Activated CD4-positive, alpha-beta T cell treated with anti-CD3 and anti-CD28 coated beads for 24 hours (primary cell): ENCODE measurements at places on chromosomes 1 and 21.

DNA sequence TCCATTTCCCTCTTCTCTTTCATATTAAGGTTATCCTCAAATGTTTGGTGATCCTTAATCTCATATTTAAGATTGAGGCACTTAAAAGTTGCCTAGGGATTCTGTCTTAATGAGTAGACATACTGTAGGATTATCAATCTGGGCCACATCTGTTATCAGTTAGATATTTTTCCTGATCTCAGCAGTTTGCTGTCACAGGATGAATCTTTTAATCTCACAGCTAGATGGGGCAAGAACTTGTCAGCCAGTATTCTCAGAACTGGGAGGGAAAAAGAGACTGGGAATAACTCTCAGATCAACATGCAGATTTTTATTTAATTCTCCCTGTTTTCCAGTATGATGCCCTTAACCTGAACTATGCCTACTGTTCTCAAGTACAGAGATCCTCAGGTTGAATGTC lies 14.0 kb downstream of the ZNF644 start:
- DNase-seq: no peak

GRCh38 chr1:170692866-170693575 lies 29.1 kb downstream of the PRRX1 start:
- no peak for DNase-seq

DNA sequence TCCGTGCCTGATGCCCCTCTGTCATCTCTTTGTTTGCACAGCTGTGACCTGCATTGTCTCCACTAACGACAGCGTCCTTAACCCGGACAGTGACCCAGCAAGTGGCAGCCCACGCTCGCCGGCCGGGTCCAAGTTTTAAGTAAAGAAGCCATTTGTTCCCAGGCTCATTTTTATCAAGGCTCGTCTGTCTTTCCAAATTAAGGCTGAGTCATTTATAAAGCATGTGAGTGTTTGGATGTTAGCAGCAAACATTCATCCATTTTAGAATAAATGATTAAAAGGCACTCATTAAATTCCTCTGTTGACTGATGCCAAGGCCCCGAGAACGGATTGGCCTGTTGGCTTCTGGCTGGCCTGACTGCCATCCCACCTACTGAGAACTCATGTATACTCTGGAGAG lies 514.5 kb downstream of the NPHP4 start:
- no peak for DNase-seq

- no peak for DNase-seq
Measured at GRCh38 chr1:89356658-89357400, 7.0 kb upstream of the GBP6 start.

DNA sequence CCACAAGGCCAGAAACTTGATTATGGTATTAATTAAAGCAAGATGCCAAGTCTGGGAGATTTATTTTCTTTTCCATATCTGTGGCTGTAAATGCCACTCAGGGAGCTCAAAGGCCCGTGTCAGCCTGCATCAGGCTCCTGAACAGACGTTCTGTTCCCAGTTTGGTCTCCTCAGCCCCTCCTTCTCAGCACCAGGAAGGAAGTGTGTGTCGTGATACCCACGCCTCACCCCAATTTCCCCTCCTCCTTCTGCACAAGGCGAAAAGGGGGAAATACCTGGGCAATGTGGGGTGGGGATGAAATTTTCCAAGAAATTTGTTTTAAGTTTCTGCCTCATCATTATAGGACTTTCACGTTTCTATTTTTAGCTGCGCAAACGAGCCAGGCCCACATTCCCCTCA lies 112.0 kb downstream of the SYF2 start:
- DNase-seq: no peak

GRCh38 chr1:9246841-9247785 lies 12.5 kb downstream of the H6PD start:
- DNase-seq: no peak

GRCh38 chr1:183879494-183879893 lies 74.6 kb downstream of the RGL1 start:
- DNase-seq: no peak

DNA sequence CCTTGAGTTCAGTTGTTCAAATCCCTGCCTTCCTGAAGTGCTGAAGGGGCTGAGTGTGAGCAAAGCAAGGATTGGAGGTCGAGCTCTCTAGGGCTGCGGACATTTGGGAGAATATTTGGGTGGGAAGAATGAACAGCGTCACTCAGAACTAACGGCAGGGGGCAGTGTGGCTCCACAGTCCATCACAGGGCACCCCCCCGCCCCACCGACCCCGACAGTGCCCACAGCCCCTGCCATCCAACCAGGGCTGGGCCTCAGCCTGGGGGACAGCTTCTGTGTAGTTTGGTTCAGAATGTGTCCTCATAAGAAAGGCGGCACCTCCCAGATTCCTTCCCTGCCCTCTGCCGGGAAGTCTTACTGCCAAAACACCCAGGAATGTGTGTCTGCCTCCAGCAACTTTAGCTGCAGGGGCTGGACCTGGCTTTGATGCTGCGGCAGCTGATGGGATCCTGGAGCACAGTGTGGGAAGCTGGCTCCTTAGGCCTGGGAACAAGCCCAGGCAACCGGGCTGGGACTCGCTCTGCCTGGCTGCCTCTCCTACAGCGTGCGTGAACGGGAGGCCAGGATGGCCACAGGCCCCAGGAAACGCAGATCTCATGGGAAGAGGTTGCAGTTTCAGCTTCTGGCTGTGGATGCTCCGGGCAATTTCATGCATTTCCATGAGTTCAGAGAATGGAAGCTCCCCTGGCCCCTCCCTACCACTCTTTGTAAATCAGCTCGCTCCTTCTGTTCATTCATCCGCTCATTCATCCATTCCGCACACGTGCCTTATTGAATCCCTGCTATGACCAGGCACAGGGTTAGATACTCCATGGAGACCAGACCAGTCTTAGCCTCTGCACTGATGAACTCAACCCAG lies 104.9 kb upstream of the TMPRSS2 start:
- no peak for DNase-seq

DNA sequence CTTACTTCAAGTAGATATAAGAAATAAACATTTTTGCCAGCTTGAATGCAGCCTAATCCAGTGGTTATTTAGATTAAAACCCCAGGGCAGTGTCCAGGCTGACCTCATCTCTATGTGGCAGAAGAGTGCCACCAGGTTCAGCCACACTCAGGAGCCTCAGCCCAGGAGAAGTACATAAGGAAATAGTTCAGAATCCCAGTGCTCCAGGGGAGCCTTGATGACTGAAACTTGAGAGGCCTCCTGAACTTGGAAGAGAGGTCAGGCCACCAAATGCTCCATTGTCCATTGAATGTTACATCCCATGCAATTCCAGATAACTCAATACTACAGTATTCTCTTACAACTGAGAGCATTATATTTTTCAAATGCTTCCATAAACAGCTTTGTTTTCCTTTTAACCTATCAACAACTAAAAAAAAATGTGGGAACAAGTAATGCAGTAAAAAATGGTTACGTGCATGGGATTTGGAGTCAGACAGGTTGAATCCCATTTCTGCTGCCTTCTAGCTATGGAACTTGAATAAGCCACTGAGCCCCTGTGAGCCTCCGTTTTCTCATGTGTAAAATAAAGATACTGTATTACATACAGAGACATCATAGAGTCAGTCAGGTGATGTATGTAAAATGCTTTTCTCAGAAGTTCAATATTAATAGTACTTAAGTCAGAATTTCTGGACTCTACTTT lies 248.0 kb downstream of the PLPP3 start:
- DNase-seq: no peak

DNA sequence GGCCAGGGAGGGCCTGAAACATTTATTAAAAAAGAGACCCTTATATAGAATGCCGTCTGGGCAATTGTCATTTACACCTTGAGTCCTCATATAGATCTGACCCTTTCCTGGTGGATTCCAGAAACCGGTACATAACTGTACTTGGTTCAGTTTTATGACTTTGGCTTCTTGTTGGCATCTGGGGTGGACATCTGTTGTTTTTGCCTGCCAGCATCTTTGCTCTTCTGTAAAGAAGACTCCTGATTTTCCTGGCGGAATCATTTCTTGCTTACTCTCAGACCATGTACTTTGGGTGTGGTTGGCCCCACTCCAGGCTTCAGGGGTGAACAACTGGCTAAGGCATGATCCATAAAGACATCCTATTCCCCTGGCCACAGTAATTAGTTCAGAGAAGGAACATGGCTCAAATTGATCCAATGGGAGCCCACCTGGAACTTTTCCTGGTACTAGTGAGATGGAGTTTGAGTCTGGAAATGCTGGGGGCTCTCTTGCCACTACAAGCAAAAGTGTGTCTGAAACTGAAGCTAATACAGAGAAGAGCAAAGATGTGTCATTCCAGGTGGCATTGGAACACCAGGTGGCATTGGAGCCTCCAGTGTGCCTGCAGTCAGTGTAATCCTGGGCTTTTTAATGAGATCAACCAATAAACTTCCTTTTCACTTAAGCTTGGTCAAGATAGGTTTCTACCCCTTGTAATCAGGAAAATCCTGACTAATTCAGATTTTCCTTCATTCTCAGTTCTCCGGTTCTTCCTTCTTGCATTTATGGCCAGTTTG lies 332.5 kb upstream of the CAMK1G start:
- DNase-seq: no peak

GRCh38 chr1:98045211-98045766 lies 124.5 kb upstream of the DPYD start:
- peak; percentile 0 for DNase-seq

- no peak for DNase-seq
Measured at GRCh38 chr1:93708734-93709481, 27.3 kb upstream of the BCAR3 start.

GRCh38 chr1:19665496-19666465 lies 1.1 kb downstream of the HTR6 start:
- no peak for DNase-seq

GRCh38 chr1:114302821-114303220 lies 149.2 kb upstream of the SYT6 start:
- DNase-seq: no peak
